ENCODE measurements at places on chromosomes 4 and X.
A peak's percentile ranks its signal among the peaks of the same experiment; 100 is the strongest.

GRCh38 chrX:121008920-121009319, 23.4 kb upstream of the CT47A1 start:
- DNase-seq, result peak; percentile 2

DNA sequence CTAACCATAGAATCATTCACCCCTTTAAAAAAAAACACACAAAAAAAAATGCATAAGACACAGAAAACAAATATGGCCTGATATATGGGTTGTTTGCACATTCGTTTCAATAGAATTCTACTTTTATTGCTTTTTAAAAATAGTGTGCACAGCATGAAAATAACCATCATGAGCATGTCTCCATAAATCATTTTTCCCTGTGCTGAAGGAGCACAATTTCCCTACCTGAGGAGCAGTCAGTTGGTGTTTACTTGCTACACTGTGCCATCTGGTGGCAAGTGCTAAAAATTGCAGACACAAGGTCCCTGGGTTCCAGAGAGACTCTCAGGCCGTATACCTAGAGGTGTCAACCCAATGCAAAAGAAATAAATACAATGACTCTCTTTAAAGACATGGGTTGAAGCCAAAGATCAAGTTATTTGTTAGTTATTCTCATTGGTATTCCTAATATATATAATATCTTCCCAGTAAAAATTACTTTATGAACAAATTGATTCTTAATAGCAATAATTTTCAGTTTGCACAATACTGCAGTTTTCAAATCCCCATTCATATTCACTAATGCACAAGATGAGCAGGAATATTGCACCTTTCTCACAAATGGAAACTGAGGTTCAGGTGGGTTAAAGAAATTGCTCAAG, 551.4 kb downstream of the IQCM start:
- DNase-seq, result peak; percentile 17

DNA sequence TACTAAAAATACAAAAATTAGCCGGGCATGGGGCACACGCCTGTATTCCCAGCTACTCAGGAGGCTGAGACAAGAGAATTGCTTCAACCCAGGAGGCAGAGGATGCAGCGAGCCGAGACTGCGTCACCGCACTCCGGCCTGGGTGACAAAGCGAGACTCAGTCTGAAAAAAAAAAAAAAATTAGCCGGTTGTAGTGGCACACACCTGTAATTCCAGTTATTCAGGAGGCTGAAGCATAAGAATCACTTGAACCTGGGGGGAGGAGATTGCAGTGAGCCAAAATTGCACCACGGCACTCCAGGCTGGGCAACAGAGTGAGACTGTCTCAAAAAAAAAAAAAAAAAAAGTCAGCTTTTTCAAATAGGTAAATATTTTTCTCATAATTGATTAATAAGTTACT, 71.9 kb downstream of the WDFY3 start:
- DNase-seq, result no peak

GRCh38 chr4:53021754-53022512, 159.8 kb downstream of the RASL11B start:
- DNase-seq, result no peak

GRCh38 chr4:149709640-149710039, 106.0 kb downstream of the IQCM start:
- no peak for DNase-seq

Measured in Ammon's horn (tissue), 1 donor.